ENCODE measurements at places on chromosomes 5 and 9.

DNA sequence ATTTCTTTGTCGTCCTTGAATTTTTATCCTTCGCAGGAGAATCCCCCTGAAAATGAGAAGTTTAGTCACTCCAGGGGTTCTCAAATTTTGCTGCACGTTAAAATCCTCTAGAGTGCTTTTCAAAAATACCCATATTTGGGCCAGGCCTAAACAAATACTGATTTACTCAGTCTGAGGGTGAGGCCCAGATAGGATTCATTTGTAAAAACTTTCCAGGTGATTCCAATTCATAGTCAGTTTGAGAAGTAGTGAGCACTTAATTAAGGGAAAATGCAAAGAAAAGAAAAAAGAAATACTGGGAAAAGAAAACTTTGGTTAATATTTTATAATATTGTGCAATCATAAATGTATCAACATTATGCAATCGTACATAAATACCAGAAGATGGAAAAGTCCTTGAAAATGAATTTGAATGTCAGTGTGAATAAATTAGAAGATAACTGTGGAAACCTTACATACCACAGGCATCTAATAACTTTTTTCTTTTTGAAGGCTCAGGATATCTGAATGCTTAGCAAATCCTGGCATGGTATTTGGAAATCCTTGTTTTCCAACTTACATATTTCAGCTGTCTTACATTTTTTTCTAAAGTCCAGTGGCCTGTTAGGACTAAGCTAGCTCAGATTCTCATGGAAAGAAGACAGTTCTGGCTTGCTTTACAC lies 116.5 kb upstream of the DAPK1 start:
- DNase-seq = no peak

GRCh38 chr5:159620853-159621540 lies 290.7 kb upstream of the IL12B start:
- no peak for DNase-seq

- DNase-seq = no peak
Observed at GRCh38 chr9:20788526-20789451, 104.7 kb downstream of the FOCAD start.

- DNase-seq = no peak
Observed at GRCh38 chr9:134206311-134207300, 42.2 kb upstream of the RNU6ATAC start.

DNA sequence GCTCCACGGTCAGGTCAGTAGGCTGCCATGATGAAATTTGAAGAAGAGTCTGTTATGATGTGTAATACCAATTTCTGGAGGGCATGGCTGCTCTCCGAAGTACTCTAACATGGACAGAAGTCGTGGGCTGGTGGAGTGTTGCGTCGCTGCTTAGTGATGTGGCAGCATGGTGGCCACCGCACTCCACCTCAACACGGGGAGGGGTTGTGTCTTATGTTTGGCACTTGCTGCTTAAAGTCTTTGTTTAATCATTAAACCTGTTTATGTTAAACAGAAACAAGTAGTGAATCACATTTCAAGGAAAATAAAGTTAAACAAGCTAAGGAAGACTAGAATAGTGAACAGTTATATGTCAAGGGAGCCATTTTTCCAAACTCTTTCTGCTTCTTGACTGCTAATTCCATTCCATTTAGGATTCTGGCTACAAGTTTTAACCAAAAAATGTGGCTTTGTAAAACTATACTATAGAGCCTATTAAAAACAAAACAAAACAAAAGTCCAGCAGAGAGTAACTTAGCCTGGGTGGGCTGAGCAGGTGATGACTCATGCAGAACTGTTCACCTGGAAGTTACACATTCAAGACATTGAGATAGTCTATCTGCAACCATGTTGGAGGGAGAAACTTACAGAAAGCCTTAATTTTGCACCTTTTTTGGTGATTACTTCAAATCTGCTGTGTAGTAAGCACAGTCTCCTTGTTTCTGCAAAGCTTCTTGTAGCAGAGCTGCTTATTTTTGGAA lies 9.5 kb downstream of the HABP4 start:
- DNase-seq = no peak

DNA sequence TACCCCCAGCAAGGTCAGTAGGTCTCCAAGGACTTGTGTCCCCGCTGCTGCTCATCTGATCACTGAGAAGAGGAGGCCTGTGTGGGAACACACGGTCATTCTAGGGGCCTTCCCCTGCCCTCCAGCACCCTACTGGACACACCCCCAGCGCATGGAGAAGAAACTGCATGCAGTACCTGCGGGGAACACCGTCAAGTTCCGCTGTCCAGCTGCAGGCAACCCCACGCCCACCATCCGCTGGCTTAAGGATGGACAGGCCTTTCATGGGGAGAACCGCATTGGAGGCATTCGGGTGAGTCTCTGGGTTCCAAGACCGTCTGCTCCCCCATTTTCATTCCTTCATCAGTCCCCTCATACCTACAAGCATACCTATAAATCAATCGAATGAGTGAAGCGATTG lies 4.1 kb downstream of the FGFR4 start:
- no peak for DNase-seq

DNA sequence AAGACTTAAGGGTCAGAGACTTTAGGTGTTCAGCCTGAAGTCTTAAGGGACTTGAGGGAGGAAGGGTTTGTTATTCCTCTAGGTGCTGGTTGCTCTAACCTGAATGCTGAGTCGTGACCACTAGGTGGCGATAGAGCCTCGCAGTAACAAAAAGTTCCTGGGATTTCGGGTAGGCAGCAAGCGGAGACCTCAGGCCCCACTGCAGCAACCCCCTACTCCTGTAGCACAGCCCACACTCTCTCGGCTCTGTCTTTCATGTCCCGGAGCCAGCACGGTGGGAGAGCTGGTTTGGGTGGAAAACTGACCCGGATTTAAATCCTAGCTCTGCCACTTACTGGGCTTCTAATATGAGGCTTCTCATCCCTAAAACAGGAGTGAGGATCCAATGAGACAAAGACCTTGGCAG lies 100.3 kb upstream of the PANK3 start:
- peak; percentile 28 for DNase-seq

GRCh38 chr9:38213631-38214299 lies 144.7 kb upstream of the SHB start:
- DNase-seq = no peak

DNA sequence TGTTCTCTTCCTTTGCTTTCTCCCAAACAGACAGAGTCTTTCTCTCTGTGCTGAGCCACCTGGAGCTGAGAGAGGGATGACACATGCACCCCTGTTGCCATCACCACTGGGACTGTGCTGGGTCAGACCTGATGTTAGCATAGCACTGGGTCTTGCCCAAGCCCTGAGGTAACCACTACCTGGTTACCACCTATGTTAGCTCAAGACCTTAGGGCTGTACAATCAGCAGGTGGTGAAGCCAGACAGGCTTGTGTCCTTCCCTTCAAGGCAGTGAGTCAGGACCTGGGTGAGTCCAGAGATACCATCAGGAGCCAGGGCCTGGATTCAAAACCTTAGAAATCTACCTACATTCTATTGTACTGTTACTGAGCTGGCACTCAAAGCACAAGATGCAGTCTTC lies 32.1 kb downstream of the FST start:
- DNase-seq = no peak

GRCh38 chr9:36501727-36502126 lies 71.0 kb upstream of the MELK start:
- DNase-seq = no peak

GRCh38 chr5:41637424-41637823 lies 127.0 kb upstream of the PLCXD3 start:
- DNase-seq = no peak

GRCh38 chr9:114687034-114687433 lies 5.0 kb upstream of the TEX48 start:
- DNase-seq = no peak

DNA sequence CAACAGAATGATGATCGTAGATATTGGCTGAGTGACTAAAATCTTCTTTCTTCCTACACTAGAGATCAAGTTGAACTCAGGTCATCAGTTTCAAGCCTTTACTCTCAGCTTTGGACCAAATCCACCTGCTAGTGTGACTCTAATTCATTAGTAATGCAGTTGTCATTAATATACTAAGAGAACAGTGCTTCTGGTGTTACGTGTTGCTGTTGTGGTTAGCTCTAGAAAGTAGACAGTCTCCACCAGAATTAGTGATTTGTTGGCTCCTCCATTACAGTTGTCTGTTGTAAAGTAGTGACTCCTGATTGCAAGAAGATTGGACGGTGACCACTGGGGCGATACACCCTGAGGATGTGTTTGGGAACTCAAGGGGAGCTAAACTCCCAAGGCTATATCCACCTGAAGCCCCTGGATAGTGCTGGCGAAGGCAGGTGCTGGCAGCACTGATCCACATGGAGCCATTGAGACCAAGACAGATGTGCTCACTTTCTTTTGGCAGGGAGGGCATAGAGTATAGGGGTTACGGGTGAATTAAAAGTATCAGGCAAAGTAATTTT lies 3.1 kb downstream of the CAMK4 start:
- no peak for DNase-seq

GRCh38 chr9:115378758-115379157 lies 260.8 kb upstream of the TNC start:
- no peak for DNase-seq

GRCh38 chr9:715300-715699 lies 126.2 kb upstream of the DMRT1 start:
- DNase-seq = no peak

DNA sequence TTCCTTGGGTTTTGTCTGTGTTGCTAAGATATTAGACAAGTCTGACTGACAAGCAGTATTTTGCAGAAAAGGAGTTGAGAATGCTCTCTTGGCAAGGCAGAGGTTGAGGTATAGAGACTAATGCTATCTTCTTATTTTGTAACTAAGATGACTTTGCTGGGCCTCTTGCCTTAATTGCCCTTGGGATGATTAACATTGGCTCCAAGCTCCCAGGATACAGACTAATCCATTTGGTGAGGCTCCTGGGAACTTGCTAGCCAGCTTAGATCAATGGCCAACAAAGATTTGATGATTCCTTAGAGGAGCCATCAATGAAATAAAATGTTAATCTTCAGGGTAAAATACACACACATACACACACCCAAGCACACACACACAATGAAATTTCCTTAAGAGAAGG lies 28.7 kb upstream of the AP3B1 start:
- DNase-seq = no peak

- no peak for DNase-seq
Observed at GRCh38 chr5:159155960-159156359, 53.4 kb downstream of the RNF145 start.

GRCh38 chr9:38374847-38375571 lies 17.5 kb upstream of the ALDH1B1 start:
- no peak for DNase-seq

DNA sequence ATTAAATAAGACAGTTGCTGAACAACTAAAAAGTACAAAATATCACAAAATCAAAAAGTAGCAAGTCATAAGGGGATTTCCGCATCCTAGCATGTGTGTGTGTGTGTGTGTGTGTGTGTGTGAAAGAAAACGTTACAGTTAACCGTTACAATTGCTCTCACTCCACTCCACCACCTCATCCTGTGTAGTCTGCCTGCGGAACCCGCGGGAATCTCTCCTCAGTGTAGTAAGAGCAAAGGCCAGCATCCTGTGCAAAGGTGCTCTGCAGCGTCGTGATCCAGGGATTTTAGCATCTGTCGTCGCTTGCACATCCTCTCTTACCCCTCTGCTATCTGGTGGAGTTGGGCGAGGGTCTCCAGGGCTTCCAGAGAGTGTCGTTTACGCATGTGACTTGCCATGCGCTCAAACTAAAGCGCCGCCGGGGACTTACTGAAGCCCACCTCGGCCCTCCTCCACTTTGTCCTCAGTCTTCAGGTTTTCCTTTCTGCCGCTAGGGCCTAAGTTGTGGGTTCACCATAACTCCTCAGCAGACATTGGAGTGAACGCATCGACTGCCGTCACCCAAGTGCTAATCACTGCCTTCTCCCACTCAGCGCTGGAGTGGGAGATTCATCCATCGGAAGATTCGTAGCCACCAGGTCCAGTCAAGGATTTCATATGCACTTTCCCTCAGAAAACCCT lies 3.9 kb downstream of the CDKN2B start:
- DNase-seq = no peak

- DNase-seq = no peak
Observed at GRCh38 chr9:118644066-118644465, 725.2 kb downstream of the BRINP1 start.

GRCh38 chr5:50415912-50416311 lies 25.2 kb downstream of the EMB start:
- no peak for DNase-seq

- DNase-seq = no peak
Observed at GRCh38 chr5:97164846-97165245, 18.2 kb downstream of the RIOK2 start.

- no peak for DNase-seq
Observed at GRCh38 chr5:75948438-75948837, 134.7 kb upstream of the SV2C start.

DNA sequence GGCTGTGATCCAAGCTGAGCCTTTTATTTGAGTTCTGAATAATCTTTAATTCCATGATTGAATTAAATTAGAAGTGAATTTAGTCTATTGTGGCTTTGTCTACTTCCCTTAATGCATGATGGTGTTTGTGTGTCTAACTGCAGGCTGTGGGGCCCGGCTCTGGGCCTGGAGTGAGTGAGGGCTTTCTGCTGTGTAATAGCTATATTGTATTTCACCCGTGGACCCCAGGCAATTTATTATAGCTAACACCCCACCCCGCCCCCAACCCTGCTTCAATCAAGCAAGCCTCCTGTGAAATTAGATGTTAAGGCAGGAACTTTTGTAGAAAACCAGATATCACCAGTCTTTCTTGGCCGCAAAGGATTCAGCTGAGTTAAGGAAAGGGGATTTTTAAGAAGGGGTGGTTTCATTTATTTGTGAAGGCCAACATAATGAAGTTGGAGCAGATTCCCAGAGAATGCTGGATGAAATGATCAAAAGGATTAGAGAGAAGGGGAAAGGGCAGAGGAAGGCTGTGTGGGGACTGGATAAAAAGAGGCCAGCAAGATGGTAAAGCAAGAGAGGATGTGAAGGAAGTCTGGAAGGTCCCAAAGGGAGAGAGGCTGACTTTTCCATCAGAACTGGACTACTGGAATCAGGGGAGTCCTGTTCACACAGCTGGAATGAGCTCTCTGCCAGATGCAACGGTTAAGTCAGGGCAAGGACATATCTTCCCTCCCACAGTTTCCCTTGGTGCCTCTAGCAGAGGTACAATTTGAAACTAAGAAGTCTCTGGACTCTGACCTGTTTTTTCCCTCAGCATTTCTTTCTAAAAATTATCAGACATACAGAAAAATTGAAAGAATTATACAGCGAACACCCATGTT lies 125.3 kb upstream of the SAP30L start:
- no peak for DNase-seq

- DNase-seq = no peak
Observed at GRCh38 chr9:94925751-94926430, 199.4 kb downstream of the AOPEP start.

DNA sequence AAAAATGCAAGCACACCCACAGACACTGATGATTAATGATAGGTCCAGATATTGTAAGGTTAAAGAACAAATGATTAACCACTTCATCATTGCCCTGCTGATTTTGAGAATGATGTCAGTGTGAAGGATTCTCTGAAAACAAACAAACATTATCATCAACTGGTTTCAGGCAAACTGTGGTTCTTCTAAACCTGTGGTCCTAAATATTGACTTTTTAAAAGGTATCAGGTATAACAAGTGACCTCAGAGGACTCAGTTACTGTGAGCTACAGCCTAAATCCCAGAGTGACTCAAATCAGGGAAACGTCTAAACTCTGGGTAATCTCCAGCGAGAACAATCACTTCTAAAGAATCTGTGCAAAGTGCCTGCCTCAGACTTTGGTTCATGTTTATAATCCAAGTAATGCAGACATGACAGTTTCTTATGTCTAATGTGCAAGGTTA lies 172.3 kb upstream of the CDH6 start:
- no peak for DNase-seq

Data from NCI-H1105 (cell line).